HCEC 1CT (cell line): ENCODE measurements at places on chromosomes 5 and 9.
A peak's percentile ranks its signal among the peaks of the same experiment; 100 is the strongest.

DNA sequence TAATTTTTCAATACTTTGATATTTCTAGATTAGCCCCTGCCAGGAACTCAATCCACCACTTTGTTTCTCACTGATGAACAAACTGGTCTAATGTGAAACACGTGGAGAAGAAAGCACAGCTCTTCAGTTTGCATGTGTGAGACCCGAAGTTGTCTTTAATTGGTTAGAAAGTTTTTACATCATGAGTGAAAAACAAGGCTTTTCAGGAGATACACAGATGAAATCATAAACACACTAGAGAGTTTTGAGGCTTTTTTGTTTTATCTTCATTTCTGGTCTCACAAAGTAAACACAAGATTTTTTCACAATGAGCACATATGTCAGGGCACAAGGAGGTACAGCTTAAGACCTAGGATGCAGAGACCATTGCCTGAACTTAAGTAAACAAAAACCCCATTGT is 84.5 kb upstream of the MOCS2 start:
- DNase-seq = peak; percentile 49

DNA sequence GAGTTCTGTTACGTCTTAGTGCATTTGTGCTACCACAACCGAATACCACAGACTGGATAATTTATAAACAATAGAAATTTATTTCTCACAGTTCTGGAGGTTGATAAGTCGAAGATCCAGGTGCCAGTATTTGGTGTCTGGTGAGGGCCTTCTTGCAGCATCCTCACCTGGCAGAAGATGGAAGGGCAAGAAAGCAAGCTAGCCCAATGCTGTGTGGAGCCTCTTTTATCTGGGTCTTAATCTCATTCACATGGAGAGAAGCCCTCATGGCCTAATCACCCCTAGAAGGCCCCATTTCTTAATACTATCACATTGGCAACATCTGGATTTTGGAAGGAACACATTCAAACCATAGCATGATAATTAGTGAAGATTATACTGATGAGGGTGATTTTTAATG is 159.3 kb downstream of the CHSY3 start:
- DNase-seq = no peak

DNA sequence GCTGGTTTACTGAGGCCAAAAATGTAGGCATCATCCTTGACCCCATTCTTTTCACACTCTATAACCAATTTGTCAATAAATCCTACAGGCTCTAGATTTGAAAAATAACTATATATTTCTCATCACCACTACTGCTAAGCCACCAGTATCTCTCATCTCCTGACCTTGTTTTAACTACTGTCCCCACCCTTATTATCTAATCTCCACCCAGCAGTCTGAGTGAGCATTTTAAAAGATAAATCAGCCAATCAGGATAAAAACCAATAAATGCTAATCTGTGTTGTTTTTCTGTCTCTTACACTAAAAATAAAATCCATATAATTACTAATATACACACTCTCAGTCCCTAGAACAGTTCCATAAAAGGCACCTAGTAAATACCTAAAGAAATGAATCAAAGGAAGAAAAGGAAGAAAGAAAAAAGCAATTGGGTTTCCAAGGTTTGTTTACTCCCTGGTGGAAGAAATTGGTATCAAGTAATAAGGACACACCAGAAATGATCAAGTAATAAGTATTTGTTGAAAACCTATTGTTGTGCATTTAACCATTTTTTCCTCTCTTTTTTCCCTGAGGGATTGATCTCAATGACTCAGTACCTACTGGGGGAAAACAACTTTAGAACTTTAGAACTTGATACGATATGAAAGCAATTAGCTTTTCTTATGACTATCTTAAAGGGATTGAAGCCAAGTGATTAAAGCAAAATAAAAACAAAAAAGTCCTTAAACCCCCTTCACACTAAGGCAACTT is 19.3 kb downstream of the MRPS27 start:
- DNase-seq = no peak

GRCh38 chr5:113128082-113128481 is 151.5 kb downstream of the DCP2 start:
- no peak for DNase-seq

DNA sequence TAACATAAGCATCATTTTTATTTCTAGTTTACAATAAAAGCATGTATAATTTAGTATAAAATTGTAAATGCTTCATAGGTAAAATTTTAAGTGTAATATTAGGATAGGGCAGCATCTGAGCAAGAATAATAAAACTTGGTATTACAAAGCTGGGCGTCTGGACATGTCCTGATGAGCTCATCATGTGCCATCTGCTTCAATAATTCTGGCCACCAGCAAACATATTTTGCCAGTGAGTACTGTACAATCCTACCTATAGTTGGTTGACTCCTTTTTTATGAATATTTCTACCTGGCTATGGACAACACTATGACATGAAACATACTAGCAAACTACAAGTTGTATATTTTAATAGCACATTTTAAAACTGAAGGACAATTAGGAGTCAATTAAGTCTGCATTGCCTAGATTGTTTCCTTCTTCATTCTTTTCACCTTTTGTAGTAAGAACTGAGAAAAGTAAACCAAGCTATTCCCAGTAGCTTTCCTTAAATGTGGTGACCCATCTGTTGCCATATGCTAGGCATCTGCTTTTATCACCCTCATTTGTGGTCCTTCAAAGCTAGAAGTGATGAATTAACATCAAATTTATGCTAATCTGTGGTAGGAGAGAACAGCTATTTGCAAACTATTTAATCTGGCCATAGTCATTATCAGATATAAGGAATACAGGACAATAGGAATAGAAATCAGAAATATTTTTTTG is 23.4 kb downstream of the LURAP1L start:
- DNase-seq = peak; percentile 18

- DNase-seq = no peak
Measured at GRCh38 chr5:134969166-134969565, 1.5 kb downstream of the CATSPER3 start.

- DNase-seq = peak; percentile 11
Measured at GRCh38 chr5:16464664-16465543, 696 bp downstream of the ZNF622 start.

- peak; percentile 15 for DNase-seq
Measured at GRCh38 chr9:12790001-12790400, 15.2 kb downstream of the LURAP1L start.

- peak; percentile 22 for DNase-seq
Measured at GRCh38 chr5:135433681-135434426, 13.3 kb downstream of the DCANP1 start.

- DNase-seq = no peak
Measured at GRCh38 chr9:121643473-121643872, 8.0 kb upstream of the DAB2IP start.

- no peak for DNase-seq
Measured at GRCh38 chr9:18800579-18800978, 232.4 kb downstream of the SAXO1 start.

DNA sequence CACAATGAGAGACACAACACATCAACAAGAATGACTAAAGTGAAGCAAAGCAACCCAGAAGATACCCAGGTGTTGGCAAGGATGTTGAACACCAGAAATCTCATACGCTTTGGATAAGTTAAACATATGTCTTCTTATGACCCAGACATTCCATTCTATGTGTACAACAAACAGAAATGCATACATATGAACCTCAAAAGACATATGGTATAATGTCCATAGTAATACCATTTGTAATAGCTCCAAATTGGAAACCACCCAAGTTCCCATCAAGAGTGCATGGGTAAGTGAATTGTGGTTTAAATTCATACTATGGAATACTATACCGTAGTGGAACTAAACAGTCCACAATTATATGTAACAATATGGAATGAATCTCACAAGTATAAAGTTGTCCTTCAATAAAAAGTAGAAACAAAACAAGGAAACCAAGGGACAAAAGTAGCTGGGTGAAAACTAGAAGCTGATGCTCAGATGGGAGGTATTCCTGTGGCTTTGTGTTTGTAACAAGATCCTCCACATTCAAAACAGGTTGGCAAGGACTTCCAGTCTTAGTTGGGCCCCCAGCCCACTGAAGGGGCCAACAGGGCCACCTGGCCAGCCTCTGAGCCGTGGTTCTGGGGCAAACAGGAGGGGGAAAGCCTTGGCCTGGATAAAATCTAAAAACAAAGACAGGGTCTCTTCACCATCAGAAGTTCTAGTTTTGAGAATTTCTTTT is 171.8 kb upstream of the PITX1 start:
- DNase-seq = peak; percentile 85

- DNase-seq = no peak
Measured at GRCh38 chr5:108129129-108129528, 252.8 kb downstream of the FBXL17 start.
